ENCODE measurements at places on chromosomes 16 and 17. TPM values are rescaled to one million over a fixed set of nuclear protein-coding genes. Genes with fewer than 3 reads are reported as not detected.
A peak's percentile ranks its signal among the peaks of the same experiment; 100 is the strongest.

- DNase-seq, result no peak
Measured at GRCh38 chr17:14664511-14664910, 363.6 kb downstream of the HS3ST3B1 start.

Gene CACNA1G
- 4.4 TPM for total RNA-seq

GRCh38 chr17:41329279-41329948 is 13.9 kb upstream of the KRTAP17-1 start:
- peak; percentile 62 for DNase-seq

- no peak for DNase-seq
Measured at GRCh38 chr17:28612936-28613872, 781 bp downstream of the RSKR start.

Gene PMP22
- total RNA-seq, result 116 TPM

DNA sequence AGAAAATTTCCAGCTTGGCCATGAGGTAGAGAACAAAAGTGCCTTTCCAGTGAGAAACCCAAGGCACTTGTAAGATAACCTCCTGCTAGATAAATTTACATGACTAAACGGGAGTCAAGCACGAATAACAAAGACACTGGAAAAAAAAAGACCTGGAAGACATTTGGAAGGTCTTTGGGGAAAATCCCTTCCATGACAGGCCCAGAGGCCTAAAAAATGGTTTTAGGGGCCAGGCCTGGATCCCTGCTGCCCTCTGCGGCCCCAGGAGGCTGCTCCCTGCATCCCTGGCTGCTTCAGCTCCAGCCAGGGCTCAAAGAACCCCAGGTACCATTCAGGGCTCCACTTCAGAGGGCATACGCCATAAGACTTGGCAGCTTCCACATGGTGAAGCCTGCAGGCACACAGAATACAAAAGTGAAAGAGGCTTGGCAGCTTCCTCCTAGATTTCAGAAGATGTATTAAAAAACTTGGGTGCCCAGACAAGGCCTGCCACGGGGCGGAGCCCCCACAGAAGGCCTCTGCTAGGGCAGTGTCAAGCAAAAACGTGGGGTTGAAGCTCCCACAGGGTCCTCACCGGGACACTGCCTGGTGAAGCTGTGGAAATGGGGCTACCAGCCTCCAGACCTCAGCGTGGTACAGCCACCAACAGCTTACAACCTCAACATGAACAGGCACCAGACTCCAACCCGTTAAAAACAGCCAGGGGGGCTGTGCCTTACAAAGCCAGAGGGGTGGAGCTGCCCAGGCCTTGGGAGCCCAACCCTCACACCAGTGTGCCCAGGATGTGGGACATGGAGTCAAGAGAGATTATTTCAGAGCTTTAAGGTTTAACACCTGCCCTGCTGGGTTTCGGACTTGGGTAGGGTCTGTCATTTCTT is 77.1 kb downstream of the SDK2 start:
- peak; percentile 23 for DNase-seq

DNA sequence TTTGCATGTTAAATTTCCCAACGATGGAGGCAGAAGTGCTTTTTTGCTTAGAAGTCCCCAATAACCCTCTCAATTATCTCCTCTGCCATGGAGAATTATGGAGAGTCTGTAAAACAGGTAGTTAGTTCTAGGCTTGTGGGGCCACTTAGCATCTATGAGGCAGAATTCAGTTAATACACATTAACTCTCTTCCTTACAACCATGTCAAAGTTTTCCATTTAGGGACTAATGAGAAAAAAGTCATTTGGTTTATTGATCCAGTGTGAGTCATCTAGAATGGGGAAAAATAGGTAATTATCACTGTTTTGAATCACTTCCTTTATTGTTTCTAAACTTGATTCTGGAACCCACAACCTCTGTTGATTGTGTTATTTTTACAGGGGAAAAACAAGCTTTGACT is 229.1 kb upstream of the COX10 start:
- no peak for DNase-seq

GRCh38 chr16:73996624-73997339 is 299.8 kb upstream of the PSMD7 start:
- no peak for DNase-seq
